ENCODE measurements at places on chromosomes 6 and 20. TPM values are rescaled to one million over a fixed set of nuclear protein-coding genes. Genes with fewer than 3 reads are reported as not detected.

C6orf163 gene
- total RNA-seq, result 2.7 TPM

CST7 gene
- not detected for total RNA-seq

PROKR2 gene
- total RNA-seq, result not detected

APOBEC2 gene
- total RNA-seq, result not detected

COX4I2 gene
- not detected for total RNA-seq

KCNK5 gene
- not detected for total RNA-seq

HTR1E gene
- not detected for total RNA-seq

CRISP3 gene
- total RNA-seq, result not detected

DNA sequence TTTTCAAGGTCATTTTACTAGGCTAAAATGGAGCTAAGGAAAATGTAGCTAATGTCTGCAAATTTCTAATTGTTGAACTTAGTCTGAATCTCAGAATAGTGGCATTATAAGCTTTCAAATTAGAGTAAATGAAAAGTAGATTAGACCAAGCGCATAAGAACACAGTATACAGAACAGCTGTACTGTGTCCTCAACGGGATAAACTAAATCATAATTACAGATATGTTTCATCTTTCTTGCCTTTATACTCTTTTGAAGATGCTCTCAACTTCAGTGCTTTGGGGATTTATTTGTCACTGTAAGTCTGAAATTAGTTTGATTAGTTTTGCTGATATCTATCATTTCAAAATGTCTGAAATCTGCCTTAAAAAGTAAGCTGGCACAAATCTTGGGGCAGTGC, 305.4 kb downstream of the LAMA2 start:
- H3K4me3 ChIP-seq, result no peak overlapping the region
- no peaks in the 10 kb centered on the region for H3K36me3 ChIP-seq
- no peak overlapping the region for H3K27ac ChIP-seq
- DNase-seq, result no peak
- H3K4me1 ChIP-seq, result peaks cover 23% of the 10 kb centered on the region
- H3K27me3 ChIP-seq, result no peaks in the 10 kb centered on the region

DNA sequence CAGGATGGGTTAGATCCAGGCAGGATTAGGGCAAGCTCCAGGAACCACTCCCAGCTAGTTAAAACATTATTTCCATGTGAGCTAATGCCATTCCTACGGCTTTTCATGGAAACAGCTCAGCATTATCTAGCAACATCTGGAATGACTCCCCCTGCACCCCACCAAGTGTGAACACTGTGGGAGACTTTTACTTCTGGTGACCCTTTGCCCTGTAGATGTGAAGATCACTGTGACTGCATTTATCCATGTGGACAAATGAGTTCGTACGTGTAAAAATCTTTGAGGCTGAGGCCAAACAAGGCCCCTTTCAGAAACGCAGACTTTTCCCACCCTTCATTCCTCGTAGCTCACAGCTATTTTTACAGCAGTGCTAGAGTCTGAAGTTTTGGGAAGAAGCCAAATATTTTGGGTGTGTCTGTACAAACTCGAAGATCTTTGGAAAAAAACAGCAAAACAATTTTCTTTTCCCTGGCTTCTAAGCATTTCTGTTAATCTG, 221.8 kb upstream of the SOX4 start:
- H3K27ac ChIP-seq, result no peak overlapping the region
- no peaks in the 10 kb centered on the region for H3K36me3 ChIP-seq
- H3K27me3 ChIP-seq, result peaks cover 2% of the 10 kb centered on the region
- DNase-seq, result no peak
- H3K4me1 ChIP-seq, result no peaks in the 10 kb centered on the region

- no peak overlapping the region for H3K27ac ChIP-seq
- no peak overlapping the region for H3K4me3 ChIP-seq
- no peaks in the 10 kb centered on the region for H3K27me3 ChIP-seq
- DNase-seq, result peak; percentile 22
- peaks cover 19% of the 10 kb centered on the region for H3K36me3 ChIP-seq
Observed at GRCh38 chr20:2866236-2866635, 7.0 kb upstream of the PTPRA start.

DNA sequence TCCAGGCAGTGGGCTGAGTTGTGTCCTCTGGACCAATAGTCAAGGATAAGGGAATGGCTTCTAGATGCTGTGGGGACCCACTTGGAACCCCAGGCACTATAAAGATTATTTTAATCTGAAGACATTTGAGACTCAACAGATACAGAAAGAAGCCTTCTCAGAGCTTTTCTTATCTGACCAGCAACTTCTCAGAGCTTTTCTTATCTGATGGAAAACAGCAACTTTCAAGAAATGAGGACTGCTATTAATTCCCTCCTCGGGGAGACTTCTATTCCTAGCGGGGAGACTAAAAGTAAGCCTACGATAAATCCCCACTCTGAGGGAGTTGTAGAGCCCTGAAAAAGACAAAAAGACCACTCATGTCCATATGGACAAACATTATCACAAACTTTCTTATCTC, 160.5 kb downstream of the RNASET2 start:
- H3K27me3 ChIP-seq, result no peaks in the 10 kb centered on the region
- H3K4me1 ChIP-seq, result no peaks in the 10 kb centered on the region
- no peaks in the 10 kb centered on the region for H3K36me3 ChIP-seq
- H3K4me3 ChIP-seq, result no peak overlapping the region

DNA sequence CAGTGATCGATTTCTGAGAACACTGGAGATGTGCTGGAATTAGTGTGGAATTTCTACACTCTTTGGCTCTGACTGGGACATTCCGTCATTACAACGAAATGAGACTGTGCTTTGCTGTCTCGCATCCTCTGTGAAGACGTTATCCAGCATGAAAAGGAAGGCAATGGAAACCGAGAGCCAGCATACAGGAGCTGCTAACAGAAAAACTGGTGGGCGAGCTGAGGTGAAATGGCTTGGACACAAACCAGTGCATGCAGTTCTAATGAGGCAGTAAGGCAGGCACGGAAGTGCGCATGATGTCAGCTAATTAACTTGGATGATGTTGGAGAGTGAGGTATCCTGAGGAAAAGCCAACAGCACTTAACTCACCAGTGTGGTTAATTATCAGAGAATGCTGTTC, 202.8 kb upstream of the AGPAT4 start:
- no peak overlapping the region for H3K4me3 ChIP-seq
- H3K4me1 ChIP-seq, result no peaks in the 10 kb centered on the region
- H3K36me3 ChIP-seq, result no peaks in the 10 kb centered on the region
- H3K27me3 ChIP-seq, result no peaks in the 10 kb centered on the region
- no peak overlapping the region for H3K27ac ChIP-seq
- no peak for DNase-seq

DNA sequence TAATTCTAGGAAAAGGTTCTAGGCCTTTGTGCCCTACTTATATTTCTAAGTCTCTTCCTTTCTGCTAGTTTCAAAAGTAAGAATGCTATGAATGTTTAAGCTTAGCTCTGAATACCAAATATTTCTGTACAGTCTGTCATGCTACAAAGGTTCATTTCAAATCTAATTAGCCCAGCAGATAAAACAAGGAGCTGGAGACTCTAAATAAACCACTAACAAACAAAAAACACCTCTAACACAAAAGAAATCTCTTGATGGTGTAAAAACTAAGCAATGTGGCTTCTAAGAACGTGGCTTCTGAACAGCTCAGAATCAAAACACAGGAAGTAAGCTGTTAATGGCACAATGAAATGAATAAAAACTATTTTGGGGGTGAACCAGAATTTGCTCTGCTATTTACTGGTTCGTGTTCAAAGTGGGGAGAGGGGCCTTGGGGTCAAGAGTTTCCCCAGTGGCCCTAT, 198.3 kb downstream of the BCAS1 start:
- peak overlapping the region; percentile 81 for H3K27ac ChIP-seq
- H3K36me3 ChIP-seq, result no peaks in the 10 kb centered on the region
- no peak overlapping the region for H3K4me3 ChIP-seq

GRCh38 chr20:17617212-17617867, 47.5 kb downstream of the DSTN start:
- peak; percentile 94 for DNase-seq
- no peaks in the 10 kb centered on the region for H3K27me3 ChIP-seq
- no peak overlapping the region for H3K4me3 ChIP-seq

DNA sequence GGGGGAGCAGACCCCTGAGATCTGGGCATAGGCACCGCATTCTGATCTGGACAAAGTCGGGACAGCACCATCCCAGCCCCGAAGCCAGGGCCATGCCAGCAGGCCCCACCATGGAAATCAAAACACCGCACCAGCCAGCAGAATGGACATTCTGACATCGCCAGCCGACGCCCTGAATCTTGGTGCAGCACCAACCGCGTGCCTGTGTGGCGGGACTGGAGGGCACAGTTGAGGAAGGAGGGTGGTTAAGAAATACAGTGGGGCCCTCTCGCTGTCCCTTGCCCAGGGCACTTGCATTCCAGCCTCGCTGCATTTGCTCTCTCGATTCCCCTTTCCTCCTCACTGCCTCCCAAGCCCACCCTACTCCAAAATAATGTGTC, 2.0 kb downstream of the NNAT start:
- DNase-seq, result no peak
- no peak overlapping the region for H3K27ac ChIP-seq
- peaks cover 22% of the 10 kb centered on the region for H3K4me1 ChIP-seq
- no peak overlapping the region for H3K4me3 ChIP-seq
- peaks cover 10% of the 10 kb centered on the region for H3K36me3 ChIP-seq

DNA sequence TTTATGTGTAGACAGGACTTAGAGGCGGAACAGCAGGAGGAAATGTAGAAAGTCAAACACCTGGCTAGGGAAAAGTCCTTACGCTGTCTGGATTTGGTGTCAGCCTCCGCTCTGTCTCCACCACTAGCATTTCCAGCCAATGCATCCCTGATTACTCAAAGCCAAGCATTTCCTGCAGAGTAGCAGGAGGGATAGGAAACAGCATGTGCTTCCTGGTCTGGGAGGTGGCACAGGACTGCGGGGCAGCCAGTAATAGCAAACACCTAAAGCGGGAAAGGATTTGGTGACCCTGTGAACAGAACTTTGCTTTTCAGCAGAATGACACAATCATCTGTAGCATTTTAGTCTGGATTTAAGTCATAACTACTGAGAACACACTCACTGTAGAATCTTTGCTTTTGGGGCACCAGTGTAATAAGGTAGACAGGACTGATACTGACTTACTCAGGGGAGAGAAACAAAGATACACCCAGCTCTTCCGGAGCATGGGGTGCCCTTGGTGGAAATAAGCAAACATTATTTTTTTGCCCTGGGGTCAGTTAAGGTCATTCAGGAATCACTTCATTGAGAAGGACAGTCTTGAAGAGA, 133.3 kb upstream of the AHI1 start:
- no peak overlapping the region for H3K27ac ChIP-seq
- DNase-seq, result no peak
- no peaks in the 10 kb centered on the region for H3K4me1 ChIP-seq
- no peaks in the 10 kb centered on the region for H3K36me3 ChIP-seq

DNA sequence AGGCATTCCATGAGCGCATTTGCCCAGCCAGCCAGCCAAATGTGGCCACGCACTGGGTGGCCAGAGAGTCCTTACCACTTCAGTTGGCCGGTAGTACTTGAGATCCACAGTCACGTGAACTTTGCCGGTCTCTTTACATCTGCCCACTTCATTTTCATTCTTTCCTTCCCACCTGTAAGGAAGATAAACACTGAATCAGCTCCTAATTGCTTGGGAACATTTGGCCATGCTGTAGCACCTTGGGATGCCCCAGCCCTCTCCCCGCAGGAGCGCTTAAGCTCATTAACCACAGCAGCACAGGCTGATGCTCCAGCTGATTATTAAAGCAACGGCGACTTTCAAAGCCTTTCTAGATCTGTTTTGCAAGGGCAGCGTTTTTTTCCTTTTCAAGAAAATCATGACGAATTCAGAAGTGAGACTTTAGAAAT, 116.6 kb downstream of the FOXC1 start:
- no peaks in the 10 kb centered on the region for H3K27me3 ChIP-seq
- DNase-seq, result no peak
- no peak overlapping the region for H3K27ac ChIP-seq
- no peak overlapping the region for H3K4me3 ChIP-seq

GRCh38 chr20:6940048-6940447, 172.6 kb downstream of the BMP2 start:
- no peaks in the 10 kb centered on the region for H3K36me3 ChIP-seq
- no peaks in the 10 kb centered on the region for H3K27me3 ChIP-seq
- no peak for DNase-seq
- no peak overlapping the region for H3K27ac ChIP-seq
- no peak overlapping the region for H3K4me3 ChIP-seq

DNA sequence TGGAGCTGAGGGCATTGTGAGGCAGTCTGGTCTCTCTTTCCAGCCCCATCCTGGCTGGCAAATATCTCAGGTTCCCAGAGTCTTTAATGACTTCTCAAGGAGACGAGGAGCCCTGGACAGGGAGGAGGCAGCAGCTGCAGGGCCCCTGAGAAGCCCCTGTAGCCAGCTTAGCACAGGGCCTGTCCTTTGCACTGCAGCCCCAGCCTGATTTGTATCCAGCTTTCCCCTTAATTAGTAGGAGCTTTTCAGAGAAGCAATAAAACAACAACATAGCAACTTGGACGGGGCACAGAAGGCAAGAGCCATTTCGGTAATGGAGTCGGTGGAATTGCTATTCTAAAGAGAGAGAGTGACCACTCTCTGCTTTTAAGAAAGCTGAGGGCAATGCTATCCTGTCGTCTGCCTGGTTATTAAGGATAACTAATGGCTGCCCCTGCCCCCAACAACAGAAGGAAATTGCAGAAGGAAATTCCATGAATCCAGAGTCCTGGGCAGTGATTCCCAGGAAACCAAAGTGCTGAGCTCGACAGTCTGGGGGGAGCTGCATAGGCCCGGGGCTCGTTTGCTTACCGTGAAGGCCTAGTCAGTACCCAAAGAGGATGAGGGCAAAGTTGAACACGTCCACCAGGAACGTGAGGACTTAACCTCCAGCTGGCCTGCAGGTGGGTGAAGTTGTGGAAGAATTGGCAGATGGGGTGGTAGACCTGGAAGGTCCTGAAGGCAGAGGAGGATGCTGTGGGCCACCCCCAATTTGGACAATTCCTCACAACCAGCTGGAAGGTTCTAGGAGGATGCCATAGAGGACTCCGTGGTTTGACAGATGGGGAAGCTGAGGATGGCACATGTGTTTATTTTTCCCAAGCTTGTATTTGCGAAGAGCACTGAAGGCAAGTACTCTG, 50.3 kb downstream of the NPEPL1 start:
- H3K27me3 ChIP-seq, result peaks cover 40% of the 10 kb centered on the region
- peaks cover 10% of the 10 kb centered on the region for H3K4me1 ChIP-seq
- no peak overlapping the region for H3K4me3 ChIP-seq
- no peak overlapping the region for H3K27ac ChIP-seq
- DNase-seq, result no peak

GRCh38 chr6:150116200-150116800, 26.5 kb upstream of the PPP1R14C start:
- no peaks in the 10 kb centered on the region for H3K36me3 ChIP-seq
- H3K27me3 ChIP-seq, result peaks cover 2% of the 10 kb centered on the region
- peaks cover 6% of the 10 kb centered on the region for H3K4me1 ChIP-seq
- no peak overlapping the region for H3K27ac ChIP-seq
- no peak overlapping the region for H3K4me3 ChIP-seq
- DNase-seq, result no peak

GRCh38 chr20:14881518-14881917, 544.1 kb upstream of the FLRT3 start:
- no peak for DNase-seq
- H3K27ac ChIP-seq, result no peak overlapping the region
- no peaks in the 10 kb centered on the region for H3K27me3 ChIP-seq
- no peaks in the 10 kb centered on the region for H3K36me3 ChIP-seq
- no peaks in the 10 kb centered on the region for H3K4me1 ChIP-seq
- no peak overlapping the region for H3K4me3 ChIP-seq

GRCh38 chr6:29924731-29925130, 17.6 kb upstream of the HLA-A start:
- H3K4me1 ChIP-seq, result no peaks in the 10 kb centered on the region
- no peaks in the 10 kb centered on the region for H3K36me3 ChIP-seq
- no peak overlapping the region for H3K4me3 ChIP-seq
- H3K27me3 ChIP-seq, result no peaks in the 10 kb centered on the region
- no peak overlapping the region for H3K27ac ChIP-seq

Data from osteoblast (primary cell).